Ascending aorta (tissue), 2 donors: ENCODE measurements at places on chromosomes 6 and 20.

DNA sequence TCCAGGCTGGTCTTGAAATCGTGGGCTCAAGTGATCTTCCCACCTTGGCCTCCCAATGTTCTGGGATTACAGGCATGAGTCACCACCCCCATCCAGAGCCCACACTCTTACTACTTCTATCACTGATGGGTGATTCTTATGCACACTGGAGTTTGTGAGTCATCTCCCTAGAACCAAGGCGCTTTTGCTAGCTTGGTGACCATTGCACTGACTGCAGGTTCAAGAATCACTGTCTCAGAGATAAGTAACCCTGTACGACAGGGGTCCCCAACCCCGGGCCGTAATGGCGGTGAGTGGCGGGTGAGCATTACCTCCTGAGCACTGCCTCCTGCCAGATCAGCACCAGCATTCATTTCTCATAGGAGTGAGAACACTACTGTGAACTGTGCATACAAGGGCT lies 118.8 kb downstream of the MAP3K7 start:
- no peak for DNase-seq

- no peak for DNase-seq
These were observed 125.0 kb downstream of the TRMT11 start for GRCh38 chr6:126111327-126111726.

GRCh38 chr6:28534875-28535274 lies 9.2 kb downstream of the GPX5 start:
- no peak for DNase-seq

GRCh38 chr20:43681468-43681942 lies 14.6 kb downstream of the MYBL2 start:
- no peak for DNase-seq

- DNase-seq: no peak
These were observed 17.2 kb downstream of the SERINC3 start for GRCh38 chr20:44504402-44505307.

- DNase-seq: no peak
These were observed 125.3 kb upstream of the SLC2A12 start for GRCh38 chr6:134177753-134178160.

GRCh38 chr6:147453361-147453760 lies 55.1 kb upstream of the SAMD5 start:
- DNase-seq: no peak

DNA sequence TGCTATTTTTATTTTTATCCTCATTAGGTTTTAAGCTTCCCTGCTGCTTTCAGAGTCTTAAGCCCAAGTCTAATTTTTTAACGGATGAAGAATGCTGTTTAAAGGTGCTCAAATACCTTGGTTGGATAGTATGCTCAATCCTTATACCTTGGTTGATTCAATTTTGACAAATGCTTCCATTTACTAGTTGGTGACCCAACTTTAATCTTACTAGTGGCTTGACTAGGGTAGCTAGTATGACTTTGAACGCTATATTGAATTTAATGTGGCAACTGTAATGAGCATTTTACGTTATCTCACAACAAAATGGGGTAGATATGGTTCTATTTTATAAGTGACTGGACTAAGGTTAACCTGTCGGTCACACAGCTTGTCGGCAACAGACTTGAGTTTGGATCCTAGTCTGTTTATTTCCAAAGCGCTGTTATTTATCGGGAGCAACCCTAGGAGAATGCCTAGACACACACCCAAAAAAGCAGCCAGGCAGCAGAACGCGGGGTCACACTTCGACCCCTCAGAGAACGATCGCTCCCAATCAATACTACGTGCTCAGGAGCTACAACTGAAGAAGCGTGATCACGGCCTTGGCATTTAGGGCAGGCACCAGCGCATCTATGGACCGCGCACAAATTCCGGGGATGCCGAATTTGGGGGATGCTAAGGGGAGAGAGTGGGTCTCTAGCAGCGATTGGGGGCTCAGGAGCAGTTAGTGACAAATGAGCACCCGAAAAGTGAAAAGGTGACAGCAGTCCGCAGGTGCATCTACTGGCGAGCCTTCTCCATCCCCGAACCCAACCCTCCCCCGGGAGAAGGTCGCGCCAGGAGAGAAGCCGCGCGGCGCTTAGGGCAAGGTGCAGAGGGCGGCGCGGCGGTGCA lies 586 bp upstream of the ALDH5A1 start:
- DNase-seq: no peak

DNA sequence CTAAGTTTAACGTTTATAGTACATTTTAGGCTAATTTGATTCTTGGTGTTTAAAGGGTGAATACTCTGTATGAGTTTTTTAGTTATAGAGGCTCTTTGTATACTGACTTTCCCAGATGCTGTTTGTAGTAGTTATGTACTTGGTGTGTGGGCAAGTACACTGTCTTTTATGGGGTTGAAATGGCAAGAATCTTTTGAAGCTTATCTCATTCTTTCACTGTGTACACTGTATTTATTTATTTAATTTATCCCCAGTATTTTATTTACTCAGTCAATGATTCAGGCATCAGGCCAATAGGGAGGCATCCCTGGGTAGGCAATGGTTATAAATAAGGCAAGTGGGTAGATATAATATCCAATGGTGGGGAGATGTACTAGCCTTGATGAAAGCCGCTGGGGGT lies 277.0 kb upstream of the PTCHD4 start:
- DNase-seq: no peak

- no peak for DNase-seq
These were observed 381.2 kb downstream of the C6orf118 start for GRCh38 chr6:164928057-164928727.

- DNase-seq: no peak
These were observed at the start of gene LAMA5 for GRCh38 chr20:62367136-62367632. Gene LAMA5, minus strand, starts transcription at chr20:62367312. Its CDS starts 67 bp downstream, at chr20:62367245.

DNA sequence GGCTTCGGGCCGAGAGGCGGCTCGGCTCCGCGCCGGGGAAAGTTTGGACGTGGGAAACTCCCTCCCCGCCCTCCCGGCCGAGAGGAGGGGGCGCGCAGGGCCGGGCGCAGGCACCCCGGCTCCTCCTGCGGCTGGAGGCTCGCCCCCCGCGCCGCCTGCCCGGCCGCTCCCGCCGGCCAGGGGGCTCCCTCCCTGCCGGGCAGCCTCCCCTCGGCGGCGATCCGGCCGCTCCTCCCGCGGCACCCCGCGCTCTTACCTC lies 370 bp downstream of the CDH22 start:
- DNase-seq: no peak

DNA sequence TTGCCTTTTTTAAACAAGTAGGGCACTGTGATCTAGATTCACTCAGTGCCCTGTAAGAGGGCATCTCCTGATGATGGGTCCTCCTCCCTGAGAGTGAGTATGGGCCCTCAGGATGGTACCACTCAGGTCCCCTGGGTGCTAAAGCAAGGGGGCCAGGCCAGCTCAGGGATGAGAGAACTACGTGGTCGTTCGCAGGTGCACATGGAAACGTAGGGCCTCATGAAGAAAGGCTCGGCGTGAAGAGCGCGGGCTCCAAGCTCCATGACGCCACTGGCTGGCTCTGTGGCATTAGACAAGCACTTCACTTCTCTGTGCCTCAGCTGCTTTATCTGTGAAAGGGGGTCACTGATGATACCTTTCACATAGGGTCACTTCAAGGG lies 50.7 kb downstream of the SYNJ2 start:
- DNase-seq: peak; percentile 7

- no peak for DNase-seq
These were observed 10.2 kb downstream of the COL10A1 start for GRCh38 chr6:116115781-116116180.

- DNase-seq: no peak
These were observed 5.5 kb upstream of the PCMTD2 start for GRCh38 chr20:64250027-64250426.

DNA sequence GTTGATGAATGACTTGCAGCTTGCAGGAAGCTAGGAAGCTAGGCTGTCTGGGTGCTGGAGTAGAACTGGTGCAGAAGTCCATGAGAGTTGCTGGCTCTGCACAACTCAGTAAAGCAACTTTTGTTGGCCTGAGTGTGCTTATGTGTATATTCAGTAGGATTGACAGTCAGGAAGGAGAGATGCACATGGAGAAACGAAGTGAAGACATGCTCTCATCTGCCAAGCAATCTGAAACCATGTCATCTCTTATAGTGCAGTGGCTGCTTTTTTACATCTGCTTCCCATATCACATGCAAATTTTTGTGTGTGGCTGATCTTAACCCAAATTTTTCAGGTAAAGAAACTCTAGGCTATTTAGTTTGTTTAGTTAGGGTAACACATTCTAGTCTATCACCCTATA lies 252.4 kb upstream of the HS3ST5 start:
- DNase-seq: no peak

DNA sequence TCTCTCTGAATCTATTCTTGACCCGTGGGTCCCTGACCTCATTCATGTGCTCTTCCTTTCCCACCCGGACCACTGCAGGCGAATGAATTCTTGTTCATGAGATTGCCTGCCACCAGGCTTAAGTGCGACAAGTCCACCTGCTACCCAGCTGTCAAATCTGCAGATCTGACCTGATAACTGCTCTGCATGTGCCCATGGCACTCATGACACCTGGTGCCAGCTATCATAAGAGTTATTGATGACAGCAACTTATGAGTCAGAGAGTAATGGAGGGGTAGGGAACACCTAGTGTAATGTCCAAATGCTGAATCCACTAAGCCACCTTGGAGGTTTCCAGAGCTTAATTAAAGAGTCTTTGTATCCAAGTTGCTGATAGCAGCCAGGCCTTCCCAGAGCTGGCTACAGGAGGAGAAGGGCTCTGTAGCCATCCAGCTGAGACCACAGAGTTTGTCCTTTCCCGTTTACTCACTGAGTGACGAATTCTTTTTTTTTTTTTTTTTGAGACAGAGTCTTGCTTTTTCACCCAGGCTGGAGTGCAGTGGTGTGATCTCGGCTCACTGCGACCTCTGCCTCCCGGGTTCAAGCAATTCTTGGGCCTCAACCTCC lies 17.4 kb downstream of the SHLD1 start:
- no peak for DNase-seq

GRCh38 chr20:44370639-44371218 lies 15.2 kb downstream of the HNF4A start:
- no peak for DNase-seq

- DNase-seq: no peak
These were observed 306.5 kb upstream of the MAP3K7 start for GRCh38 chr6:90893400-90893799.

GRCh38 chr6:164114651-164115050 lies 700.1 kb downstream of the QKI start:
- DNase-seq: no peak

DNA sequence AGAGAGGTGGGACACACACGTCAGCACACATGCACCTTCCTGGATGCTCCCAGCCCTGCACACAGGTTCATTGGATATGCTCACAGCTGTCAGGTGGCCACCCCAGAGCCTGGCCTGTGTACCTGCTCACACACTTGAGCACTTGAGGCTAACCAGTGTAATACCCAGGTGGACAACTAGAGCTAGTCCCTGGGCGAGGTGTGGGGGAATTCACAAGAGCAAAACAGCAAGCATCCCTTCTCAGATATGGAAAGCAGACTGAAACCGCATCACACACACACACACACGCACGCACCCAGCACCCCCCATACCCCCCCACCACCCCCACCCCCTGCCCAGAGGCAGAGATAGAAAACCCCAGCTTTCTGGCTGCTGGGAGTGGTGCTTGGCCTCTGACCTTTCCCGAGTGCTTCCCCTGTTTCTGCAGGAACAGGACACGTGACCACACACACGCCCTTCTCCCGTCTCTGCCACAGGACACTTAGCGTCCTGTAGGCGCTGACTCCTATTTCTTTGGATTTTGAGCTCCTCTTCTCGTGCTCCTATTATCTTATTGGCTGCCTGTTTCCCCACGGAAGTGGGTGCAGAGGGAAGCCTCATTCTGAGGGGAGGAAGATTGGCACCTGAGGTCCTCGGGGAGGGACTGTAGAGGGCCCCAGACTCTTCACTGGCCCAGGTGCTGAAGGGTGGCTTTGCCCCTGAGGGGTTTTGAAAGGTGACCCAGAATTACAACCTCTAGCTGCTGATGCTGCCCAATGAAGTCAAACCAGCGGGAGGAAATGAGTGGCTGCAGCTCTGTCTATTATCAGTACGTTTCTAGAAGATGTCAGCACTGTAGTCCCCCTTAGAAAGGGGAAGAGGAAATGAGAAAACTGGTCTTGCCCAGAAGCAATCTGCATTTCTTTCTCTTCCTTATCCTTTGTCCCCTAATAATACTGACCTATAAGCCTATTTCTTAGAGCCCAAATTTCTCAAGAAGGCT lies 65.8 kb downstream of the SYTL3 start:
- no peak for DNase-seq

GRCh38 chr20:15333170-15333569 lies 995.8 kb upstream of the FLRT3 start:
- DNase-seq: no peak

DNA sequence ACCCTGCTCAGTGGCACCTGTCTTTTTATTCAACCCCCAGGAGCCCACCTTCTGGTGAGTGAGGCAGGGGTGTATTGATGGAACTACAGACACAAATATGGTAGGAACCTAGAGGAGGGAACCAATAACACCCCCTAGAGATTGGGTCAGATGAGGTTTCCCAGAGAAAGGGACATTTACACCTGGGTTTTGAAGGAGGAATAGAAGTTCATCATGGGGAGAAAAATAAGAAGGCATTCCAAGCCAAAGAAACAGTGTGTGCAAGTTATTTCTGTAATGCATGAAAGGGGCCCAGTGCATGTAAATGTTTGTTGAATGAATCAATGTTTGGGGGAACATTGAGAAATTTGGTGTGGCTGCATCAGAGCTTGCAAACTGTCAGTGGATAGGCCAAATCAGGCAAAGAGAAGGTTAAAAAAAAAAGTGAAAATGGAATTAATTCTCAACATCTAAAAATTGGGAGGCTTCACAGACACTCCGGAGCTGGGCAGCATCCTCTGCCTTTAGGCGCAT lies 11.1 kb upstream of the KIAA1755 start:
- DNase-seq: peak; percentile 4

DNA sequence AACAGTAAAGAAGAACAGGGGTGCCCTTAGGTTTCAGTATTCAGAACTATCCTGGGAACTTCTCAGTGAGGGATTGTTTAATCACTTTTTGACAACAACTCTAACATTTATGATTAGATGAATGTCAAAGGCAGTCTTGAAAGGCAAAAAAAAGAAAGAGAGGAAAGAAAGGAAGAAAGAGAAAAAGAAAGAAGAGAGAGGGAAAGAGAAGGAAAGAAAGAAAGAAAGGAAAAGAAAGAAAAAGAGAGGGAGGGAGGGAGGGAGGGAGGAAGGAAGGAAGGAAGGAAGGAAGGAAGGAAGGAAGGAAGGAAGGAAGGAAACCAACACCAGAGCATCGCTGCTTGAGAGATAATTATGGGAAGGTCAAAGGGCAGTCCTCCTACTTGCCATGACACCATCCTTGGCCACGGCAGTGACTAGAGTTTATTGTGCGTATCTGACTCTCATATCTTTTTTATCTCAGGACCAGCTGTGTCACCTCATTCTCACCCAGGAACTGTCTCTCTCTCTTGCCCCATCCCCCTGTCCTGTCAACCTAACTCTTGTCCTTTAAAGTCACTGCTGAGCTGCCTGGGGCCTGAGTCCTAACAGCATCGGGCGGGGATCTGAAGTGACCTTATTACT lies 96.8 kb upstream of the ATXN1 start:
- no peak for DNase-seq
